ENCODE measurements at places on chromosomes 4 and X.

DNA sequence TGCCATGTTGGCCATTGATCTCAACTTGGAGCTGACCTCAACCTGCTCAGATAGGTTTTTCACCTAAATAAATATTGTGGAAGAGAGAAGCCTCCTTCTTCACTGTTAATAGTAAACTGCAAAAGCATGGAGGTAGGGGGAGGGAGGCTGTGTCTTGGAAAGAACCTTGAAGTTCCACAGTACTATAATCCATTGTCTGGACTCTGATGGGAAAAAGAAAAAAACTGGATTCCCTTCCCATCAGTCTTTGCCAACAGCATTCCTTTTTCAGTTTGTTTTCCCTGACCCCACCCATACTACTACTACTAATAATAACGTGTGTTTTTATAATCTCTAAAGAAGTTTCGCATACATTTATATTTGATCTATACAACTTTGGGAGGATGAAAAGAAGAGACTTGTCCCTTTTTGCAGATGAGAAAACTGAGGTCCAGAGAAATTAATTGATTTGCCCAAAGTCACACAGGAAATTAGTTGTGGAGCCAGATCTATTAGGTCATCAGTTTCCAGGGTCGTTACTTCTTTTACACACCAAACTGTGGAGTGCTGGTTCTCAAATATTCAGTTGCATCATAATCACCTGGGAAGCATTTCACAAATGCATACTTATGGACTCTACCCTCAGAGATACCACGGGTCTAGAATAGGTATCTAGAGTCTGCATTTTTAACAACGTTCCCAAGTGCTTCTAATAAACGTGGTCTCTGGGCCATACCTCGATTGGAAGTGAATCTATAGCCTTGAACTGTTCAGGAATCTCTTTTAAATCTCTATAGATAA, 59.1 kb downstream of the LUZP4 start:
- DNase-seq = no peak

DNA sequence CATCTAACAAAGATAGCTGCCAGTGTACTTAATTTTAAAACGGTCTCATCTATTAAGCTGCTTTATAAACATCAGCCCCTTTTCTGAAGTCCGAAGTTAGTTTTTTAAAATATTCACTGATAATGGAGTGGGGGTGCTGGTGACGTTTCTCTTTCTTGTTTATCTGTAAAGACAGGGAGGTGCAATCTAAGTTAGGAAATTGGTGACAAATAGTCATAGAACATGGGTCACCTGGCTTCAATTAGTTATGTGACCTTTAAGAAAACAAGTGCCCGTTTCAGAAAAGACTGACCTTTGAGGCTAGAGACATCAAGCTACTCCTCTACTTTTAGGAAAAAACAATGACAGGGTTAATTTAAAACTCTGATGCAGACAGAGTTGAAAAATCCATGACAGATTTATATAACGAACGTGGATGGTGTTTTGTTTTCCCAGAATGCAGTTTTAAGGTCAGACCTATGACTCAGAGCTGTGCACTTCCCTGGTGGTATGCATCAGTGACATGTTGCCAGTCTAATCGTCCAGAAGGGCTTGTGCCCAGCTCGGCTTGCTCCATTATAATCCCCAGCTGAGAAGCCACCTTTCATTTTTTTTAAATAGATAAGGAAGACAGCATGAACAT, 38.2 kb downstream of the FHL1 start:
- no peak for DNase-seq

DNA sequence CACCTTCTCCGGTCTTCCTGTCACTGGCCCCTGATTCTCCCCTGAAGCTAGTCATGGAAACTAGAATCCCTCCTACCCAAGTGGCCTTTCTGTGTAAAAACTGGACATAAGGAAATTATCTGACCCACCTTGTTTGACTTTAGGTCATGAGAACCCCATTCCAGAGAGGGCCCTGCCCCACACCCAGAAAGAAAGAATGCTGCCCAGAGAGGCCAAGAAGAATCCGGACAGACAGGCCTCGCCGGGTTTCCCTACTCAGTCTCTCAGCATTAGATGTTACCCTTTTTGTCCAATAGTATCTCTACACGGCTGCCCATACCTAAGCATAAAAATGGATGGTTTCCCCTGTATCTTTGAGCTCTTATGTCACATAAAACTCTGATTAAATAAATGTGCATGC, 83.3 kb upstream of the HELT start:
- no peak for DNase-seq

DNA sequence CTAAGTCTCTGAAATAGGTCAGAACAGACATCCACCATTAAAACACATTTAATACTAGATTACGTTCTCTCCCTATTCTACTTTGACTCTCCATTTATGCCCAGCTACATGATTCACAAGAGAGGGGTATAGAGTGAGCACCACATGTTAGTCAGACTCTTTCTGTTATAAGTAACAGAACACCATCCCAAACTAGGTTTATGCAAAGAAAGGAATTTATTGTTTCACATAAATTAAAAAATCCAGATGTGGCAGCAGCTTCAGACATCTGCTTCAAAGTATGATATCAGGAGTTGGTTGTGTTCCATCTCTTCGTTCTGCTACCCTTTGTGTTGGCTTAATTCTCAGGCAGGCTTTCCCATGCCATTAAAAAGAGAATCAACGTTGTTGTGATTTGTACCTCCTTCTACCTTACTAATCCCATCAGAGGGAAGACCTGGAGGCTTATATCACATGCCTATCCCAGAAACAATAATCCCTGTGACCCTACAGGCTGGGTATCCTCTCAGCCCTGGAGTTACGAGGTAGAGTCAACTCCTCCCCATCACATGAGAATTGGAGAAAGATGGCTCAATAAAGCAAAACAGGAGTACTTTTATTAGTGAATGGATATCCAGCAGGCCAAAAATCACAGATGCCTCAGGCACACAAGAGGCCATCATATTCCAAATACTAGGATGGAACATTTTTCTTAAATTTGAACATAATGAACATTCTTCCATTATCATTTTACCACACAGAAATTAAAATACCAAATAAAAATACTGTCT, 163.2 kb downstream of the SLC7A11 start:
- no peak for DNase-seq

GRCh38 chrX:67700602-67701001, 156.8 kb downstream of the AR start:
- no peak for DNase-seq

DNA sequence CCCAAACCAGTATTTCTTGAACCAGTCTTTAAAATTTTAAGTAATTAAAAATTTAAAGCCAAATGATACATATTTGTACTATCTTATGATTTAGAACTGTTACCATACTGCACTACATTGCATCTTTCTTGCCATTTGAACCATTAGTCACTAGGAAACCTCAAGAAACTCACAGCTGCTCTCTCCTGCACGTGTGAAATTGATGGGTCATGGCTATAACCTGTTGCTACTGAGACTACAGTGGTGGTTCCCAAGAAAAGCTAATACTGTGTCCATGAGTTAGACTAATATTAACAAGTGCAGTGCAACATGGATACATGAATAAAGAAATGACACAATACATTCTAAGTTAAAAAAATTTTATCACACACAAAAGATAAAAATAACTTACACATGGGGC, 88.4 kb downstream of the PDE5A start:
- no peak for DNase-seq

DNA sequence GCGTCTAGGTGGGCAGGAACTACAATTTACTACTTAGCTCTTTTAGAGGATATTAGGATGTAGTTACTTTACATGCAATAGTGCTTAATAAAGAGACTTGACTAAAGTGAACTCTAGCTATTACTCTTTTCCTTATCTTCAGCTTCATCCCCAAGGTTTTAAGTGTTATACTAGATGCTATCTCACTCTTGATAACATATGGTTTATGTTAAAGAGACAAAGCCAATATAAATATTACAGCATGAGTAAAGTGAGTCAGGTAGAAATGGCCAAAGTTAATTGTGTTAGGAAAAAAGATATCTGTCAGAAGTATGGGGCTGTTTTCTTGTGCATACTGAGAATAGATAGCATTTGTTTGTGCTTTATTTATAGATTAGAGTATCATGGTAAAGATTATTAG, 80.5 kb downstream of the STAG2 start:
- no peak for DNase-seq

GRCh38 chr4:33316033-33316432, 2595.9 kb downstream of the PCDH7 start:
- DNase-seq = no peak

DNA sequence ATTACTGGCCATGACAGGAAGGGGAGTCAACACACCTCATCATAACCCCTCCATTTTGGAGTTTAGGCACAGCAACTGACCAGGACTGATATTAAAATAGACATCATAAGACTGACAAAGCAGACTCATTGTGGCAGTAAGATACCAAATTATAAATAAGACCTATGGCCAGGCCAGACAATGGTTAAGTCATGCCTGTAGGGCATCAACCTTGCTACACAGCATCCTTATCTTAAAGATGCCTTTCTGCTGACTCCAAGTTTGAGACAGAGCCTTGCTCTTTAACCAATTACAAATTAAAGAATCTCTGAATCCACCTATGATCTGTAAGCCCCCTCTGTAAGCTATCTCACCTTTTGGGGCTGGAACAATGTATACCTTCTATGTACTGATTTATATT, 65.5 kb downstream of the VCX2 start:
- no peak for DNase-seq

DNA sequence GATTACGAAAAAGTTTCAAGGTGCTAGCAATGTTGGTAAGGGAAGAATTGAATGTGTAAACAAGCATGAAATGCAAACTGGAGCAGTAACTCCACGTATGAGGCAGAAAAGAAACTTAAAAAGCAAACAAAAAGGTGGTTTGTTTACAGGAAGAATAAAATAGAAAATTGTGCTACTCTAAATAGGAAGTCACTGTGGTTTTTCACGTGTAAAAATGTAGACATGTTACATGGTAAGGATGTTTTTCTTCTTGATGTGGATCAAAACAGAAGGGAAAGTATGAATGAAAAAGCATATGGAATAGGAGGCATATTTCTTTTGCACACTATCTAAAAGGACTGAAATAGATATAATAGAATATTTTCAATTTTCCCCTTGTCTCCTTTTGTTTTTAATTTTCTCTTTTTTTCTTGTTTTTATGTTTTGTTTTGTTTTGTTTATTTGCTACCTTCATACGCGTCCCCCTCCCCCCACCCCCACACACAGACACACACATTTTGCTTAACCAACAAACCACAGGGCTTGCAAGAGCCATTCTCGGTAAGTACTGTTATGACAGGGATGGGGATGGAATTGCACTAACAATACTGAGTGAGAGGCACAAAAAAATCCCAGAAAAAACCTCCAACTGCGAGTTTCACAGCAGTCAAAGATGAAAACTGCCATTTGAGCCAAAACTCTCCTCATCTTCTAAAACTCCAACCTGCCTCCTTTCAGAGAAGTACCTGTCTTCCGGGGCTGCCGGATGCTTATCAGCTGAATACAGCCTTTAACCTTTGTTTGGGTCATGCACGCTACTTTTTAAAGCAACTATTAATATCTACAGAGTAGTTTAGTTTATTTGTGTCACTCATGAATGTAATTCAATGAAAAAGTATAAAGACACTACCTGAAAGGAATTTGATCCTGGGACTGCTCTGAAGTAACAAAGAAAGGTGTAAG, 135.8 kb downstream of the IL15 start:
- DNase-seq = no peak

DNA sequence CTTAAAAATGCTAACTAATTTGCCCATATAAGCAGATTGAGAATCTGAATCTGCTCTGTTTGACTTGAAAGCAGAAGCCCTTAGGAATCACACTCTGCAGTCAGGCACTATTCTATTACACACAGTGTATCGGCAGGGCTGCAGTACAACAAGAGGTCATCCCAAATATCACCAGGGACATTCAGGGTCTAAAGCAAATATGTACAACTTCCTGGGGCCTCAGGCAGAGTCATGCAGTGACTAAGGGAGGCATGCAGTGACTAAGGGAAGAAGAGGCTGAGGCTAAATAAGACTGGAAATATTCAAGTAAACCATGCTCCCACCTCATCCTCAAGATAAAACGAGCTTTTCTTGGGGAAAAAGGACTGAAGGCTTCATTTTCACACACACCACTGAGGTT, 20.9 kb downstream of the MAPK10 start:
- no peak for DNase-seq

All from sciatic nerve (tissue), 2 donors.